NCI-H1092 (cell line): ENCODE measurements at places on chromosomes 5 and 9.

DNA sequence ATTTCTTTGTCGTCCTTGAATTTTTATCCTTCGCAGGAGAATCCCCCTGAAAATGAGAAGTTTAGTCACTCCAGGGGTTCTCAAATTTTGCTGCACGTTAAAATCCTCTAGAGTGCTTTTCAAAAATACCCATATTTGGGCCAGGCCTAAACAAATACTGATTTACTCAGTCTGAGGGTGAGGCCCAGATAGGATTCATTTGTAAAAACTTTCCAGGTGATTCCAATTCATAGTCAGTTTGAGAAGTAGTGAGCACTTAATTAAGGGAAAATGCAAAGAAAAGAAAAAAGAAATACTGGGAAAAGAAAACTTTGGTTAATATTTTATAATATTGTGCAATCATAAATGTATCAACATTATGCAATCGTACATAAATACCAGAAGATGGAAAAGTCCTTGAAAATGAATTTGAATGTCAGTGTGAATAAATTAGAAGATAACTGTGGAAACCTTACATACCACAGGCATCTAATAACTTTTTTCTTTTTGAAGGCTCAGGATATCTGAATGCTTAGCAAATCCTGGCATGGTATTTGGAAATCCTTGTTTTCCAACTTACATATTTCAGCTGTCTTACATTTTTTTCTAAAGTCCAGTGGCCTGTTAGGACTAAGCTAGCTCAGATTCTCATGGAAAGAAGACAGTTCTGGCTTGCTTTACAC, 116.5 kb upstream of the DAPK1 start:
- DNase-seq = no peak

DNA sequence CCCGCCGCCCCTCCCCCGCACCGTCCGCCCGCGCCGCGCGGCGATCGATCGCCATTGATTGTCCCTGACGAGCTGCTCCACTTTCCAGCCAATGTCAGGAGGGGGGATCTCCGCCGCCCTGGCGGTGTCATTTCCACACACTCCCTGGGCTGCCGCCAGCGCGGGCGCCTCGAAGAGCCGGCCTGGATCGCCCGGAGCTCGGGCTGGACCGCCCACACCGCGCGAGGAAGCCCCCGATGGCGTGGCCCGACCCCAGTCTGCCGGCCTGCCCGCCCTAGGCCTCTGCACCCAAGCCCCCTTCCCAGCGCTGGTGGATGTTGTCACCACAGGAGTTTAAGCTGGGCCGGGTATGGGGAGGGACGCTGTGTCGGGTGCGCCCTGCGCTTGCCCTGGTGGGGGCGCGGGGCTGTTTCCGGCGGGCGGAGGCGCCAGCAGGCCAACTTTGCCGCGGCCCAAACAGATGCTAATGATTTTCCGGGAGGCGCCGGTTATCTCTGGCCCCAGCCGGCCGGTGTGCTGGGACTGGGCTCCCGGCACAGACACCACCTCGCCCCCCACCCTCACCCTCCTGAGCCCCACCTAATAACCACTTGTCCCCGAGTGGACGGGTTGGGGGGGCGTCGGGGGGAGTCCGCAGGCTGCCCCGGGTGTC, 10.6 kb upstream of the CXXC5 start:
- DNase-seq = peak; percentile 66

DNA sequence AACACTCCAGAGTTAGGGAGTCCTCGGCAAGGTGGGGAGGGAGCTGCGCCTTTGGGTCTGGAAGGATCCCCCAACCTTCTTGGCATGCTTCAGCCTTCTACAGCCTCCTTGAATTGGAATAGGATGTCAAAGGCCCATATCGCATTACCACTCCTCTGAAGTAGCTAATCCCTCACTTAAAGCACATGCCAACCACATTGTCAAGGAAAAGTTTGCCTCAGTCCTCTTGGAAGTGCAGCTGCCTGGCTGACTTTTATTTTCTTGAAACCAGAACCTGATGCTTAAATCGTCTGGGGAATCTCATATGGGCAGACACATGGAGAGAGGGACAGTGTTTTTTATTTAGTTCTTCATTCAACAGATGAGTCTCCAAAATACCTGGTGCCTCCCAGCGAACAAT, 14.5 kb downstream of the CXCL14 start:
- DNase-seq = no peak

GRCh38 chr9:96148634-96149532, 153.1 kb downstream of the HSD17B3 start:
- DNase-seq = no peak
